Cerebellar nuclear complex (tissue), 1 donor: ENCODE measurements at places on chromosomes 11 and 22.

GRCh38 chr11:27571154-27571810 is 64.7 kb upstream of the LIN7C start:
- DNase-seq = no peak

GRCh38 chr22:48263791-48264351 is 1501.4 kb downstream of the TBC1D22A start:
- DNase-seq = no peak

GRCh38 chr22:36155702-36156101 is 4.9 kb downstream of the APOL3 start:
- DNase-seq = no peak

DNA sequence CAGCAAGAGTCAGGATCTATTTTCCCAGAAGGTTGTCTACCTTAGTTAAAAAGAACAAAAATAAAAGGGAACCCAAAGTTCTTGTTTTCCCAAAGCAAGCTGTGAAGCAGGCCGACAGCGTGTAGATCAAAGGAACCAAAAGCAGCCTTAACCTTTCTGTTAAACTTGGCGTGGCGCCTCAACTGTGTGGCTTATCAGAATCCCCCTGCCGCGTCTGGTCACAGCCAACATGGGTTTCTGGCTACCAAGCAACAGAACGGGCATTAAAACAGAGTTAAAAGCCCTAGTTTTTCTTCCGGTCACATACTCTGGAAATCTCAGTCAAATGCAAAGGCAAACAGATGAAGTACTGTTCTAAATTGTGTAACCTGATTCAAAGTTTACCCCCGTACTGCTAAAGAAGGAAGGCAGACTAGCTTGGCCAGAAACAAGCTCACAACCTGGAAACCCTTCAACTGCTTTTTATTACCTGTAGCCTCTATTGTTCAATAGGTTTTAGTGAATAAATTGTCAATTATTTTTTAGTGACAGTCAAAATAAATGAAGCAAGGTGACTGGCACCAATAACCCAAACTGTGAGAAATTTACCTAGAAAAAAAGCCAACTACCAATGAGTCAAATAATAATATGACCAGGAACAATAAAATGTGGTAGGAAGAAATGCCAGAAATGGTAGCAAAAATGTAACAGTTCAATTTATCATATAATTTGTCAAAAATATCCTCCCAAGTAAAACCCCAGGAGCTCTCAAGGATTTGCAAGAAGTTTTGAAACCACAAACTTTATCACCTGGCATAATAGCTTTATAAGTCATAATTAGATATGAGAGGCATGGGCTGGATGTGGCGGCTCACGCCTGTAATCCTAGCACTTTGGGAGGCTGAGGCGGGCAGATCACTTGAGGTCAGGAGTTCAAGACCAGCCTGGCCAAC is 21.4 kb downstream of the CHKA start:
- DNase-seq = no peak

DNA sequence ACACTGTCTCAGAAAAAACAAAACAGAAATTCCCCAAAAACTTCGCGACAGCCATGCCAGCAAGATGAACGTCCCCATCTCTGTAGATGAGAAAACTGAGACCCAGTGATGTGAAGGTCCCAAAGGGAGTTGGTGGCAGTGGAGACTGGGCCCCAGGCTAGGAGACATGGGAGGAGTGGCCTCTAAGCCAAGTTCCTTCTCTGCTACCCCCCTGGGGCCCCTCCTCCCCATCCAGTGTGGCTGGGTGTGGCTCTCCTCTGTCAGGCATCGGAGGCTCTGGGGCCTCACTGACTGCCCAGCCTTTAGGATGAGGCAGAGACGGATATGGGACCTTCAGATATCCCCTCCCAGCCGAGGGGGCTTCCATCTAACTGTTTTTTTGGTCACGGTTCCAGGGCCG is 9.8 kb downstream of the RELT start:
- DNase-seq = no peak

- no peak for DNase-seq
Measured at GRCh38 chr22:35328472-35328885, 28.8 kb downstream of the TOM1 start.

DNA sequence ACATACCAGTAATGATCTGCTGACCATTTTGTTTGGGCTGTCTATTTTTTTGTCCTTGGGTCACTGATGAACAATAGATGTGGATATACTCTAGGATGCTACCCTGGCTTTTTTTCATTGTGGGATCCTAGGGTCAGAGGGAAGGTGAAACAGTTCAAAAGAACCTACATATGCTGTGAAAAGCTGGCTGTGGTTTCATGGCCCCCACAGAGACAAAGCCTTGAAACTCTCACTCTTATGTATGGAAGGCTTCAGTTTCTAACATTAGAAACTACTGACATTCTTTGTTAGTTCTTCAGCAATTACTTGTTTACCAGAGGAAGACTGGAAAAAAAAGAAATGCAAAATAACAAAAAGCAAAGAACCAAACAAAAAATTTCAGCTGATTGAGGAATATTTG is 250.7 kb downstream of the FAT3 start:
- DNase-seq = no peak

- no peak for DNase-seq
Measured at GRCh38 chr11:67437082-67437808, at the start of gene PTPRCAP. Gene PTPRCAP, minus strand, starts transcription at chr11:67437682. Its CDS starts 63 bp downstream, at chr11:67437619.

DNA sequence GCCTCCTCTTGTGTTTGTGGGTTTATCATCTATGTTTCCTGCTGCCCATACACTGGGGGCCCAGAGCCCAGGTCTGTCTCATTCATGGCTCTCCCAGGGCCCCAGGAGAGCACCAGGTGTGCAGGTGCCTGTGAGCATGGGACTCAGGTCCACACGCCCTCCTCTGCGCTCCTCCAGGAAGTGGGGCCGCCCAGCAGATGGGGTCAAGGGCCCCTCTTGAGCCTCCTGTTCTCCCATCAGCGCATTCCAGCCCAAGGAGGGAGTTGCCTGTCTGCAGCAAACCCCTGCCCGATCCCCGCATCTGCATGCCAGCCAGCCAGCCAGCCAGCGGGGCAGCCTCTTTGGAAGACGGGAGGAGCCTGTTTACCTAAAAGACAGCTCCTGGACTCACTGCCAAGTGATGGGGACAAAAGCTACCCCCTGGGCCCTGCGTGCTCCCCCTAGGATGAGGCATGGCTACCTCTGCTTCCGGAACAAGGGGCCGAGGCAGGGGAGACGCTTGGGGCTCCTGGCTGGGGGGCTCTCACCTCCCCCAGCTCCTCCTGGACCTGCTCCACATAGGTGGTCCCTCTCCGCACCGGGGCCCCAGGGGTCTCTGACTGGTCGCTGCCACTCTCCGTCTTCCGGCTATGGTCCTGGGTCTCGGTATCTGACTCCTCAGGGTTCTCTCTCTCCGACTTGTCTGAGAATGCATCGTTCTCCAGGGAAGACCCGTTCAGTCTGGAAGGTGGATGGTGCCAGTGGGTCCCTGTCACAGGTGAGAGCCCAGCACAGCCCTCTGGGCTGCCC is 49.7 kb upstream of the CARS1 start:
- DNase-seq = no peak

- DNase-seq = no peak
Measured at GRCh38 chr11:101913656-101914055, 1.2 kb upstream of the CEP126 start.
